ENCODE measurements at places on chromosomes 5 and 9. TPM values are rescaled to one million over a fixed set of nuclear protein-coding genes. Genes with fewer than 3 reads are reported as not detected.

Gene ZBED3
- 6.5 TPM for total RNA-seq

GRCh38 chr9:135009794-135010585, 77.5 kb upstream of the OLFM1 start:
- DNase-seq, result peak; percentile 57

- no peak for DNase-seq
These were observed 178.0 kb downstream of the ESM1 start for GRCh38 chr5:54807421-54807820.

- no peak for DNase-seq
These were observed 64.7 kb downstream of the POU5F2 start for GRCh38 chr5:93676704-93677103.

GRCh38 chr5:60538426-60538825, 161.5 kb downstream of the DEPDC1B start:
- DNase-seq, result no peak

GRCh38 chr5:59732806-59733205, 160.7 kb downstream of the PDE4D start:
- DNase-seq, result no peak

DNA sequence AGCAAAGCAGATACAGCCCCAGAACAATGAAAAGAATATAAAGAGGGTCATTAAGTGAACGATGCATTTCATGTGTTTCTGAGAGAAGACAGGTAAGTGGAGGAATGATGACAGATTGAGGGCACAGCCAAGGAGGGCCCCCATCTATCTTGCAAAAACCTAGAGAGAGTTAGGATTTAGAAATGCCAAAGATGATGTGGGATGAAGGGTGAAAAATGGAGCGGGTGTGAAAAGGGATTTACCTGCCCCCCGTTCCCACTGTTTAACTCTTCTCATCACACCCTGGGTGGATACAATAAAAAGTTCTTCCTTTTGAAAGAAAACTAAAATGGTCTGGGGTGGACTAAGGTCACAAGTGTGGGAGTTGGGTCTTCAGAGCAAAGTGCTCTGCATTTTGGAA, 18.5 kb upstream of the PPP2R2B start:
- DNase-seq, result no peak

GRCh38 chr5:94709277-94709676, 90.8 kb downstream of the SLF1 start:
- no peak for DNase-seq

Gene TMEM252
- total RNA-seq, result not detected

DNA sequence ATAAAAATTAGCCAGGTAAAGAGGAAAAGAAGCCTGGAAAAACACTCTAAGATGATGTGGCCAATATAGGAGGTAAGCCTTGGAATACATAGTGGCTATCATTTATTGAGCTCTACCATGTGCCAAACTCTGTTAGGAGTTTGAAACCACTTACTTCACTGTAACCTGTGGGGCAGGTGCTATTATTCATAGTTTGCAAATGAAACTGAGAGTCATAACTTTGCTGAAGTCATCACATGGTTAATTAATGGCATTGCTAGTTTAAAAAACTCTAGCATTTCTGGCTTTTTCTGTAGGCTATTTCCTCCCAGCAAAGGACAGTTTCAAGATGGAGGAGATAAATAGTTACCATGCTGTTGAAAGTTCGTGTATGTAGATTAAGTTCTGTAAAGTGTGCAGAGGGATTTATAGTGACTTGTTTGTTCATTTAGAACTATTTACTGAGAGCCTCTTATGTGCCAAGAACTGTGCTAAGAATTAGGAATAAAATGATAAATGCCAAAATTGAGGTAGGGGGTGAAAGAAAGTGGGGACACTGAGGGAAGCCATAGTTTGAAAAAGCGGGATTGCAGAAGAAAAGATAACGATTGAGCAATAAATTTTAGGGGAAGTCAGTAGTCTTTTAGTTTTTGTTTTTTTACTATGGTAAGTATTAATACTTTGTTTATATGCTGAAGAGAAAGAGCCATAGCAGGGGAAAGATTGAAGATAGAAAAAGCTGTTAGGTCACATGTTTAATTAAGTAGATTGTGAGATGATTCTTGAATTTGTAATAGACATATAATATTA, 57.2 kb downstream of the WDR70 start:
- DNase-seq, result no peak

DNA sequence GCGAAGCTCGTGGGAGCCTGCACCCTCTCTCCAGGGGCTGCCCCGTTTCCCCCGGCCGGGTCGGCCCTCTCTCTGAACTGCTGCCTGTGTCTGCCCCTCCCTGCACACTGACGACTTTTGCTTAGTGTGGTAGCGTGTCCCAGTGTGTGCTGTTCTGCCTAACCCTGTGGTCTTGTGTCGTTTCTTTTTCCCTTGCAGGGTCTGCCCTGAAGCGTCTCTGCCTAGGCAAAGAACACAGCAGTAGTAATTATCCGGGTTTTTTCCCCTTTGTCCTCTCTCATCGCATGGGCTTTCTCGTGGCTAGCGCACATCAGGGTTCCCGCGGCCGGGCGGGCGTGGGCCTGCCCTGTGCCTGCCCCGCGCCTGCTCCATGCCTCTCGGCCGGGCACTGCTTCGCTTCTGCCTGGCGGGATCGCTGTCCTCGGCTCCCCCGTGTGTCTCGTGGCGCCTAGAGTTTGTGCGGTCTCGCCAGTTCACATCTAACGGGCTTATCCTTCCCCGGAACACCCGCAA, 122.7 kb downstream of the WNK2 start:
- no peak for DNase-seq

GRCh38 chr9:84485539-84485938, 145.0 kb upstream of the SLC28A3 start:
- DNase-seq, result no peak

DNA sequence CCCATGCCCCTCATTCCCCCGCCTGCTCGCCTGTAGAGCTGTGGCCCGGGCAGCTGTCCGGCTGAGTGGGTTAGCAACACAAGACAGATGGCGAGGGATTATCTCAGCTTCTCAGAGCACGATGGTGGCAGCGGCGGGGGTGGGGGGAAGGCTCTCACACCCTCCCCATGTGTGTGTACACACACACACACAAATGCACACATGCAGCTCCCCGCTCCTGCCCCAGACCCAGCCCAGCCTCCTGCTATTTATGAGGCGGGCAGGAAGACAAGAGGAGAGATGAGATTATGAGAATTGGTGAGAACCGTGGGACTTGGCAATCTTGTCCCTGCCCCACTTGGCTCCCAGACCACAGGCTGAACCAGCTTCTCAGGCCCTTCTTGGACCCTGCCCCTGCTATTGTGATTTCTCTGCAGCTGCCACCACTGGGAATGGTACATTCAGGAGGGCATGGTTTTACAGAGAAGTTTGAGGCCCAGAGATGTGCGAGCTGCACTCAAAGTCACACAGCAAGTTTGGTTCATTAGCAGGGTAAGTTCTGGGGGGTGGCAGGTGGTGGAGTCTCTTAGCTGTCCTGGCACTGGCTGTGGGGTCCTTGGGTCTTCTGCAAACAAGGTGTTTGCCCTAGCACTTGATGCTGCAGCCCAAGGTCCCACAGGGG, 51.0 kb upstream of the PSD2 start:
- no peak for DNase-seq

DNA sequence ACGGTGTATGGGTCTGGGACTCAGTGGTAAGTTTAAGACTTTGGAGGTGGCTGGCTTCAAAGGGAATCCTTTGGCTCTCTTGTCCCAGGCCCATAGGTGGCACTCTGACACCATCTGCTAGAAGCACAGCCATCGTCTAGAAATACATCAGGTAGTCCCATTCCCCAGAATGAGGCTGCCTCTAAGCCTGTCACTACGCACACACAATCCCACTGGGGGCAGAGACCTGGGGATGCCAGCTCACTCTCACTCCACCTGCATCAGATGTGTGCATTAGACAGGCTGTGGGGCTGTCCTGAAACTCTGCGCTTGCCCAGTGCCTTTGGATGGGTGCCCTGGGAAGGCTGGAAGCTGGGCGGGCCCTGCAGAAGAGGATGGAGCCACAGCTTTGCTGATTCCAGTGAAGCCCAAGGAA, 127.5 kb upstream of the PANK3 start:
- no peak for DNase-seq

DNA sequence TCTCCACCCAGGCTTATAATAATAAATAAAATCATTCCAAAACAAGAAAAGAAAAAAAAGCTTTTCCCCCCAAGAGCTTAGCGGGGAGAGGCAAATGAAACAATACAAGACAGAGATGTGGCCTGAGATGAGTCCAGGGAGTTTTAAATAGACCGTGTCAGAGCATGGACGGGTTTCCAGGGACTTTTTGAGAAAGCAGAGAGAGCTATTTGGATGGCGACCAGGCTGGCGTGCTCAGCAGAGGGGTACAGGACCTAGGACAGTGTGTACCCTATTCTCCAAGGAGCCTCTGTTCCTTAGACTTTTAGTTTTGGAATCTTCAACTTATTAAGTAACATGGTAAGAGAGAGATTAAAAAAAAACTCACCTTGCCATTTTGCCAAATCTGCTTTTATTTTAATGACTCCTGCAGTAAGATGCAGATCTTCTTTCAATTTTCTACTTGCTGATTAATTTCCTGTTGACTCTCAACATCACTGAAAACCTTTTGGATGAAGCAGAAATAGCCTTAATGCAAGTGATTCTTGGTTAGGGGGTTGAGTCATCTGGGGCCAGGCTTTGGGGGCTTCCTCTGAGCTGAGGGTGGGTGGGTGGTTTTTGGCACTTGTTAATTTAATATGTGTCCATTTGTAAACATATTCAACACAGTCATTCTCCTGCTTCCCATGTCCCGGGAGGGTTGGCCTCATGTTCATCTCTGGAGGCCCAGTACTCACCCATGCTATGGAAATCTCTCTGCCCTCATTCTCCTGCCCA, 49.6 kb upstream of the OSMR start:
- peak; percentile 78 for DNase-seq

- no peak for DNase-seq
These were observed 459.7 kb downstream of the EBF1 start for GRCh38 chr5:158639881-158640592.

DNA sequence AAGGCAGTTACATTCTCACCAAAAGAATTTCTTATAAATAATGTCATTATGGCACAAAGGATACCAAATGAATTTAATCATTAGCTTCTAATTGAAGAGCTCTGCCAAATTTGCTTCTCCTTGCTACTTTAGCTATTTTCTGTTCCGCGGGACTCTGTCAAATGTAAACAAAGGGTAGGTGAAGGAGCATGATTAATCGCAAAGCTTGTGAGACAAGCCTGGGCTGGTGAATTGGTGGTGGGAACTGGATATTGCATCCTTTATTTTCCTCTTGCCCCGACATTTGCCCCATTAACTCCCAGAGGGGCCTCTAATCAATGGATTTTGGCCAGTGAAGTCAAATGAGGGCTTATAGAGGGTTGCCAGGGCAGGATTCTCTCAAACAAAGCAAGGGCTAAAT, 234.2 kb upstream of the RFX3 start:
- DNase-seq, result no peak

DNA sequence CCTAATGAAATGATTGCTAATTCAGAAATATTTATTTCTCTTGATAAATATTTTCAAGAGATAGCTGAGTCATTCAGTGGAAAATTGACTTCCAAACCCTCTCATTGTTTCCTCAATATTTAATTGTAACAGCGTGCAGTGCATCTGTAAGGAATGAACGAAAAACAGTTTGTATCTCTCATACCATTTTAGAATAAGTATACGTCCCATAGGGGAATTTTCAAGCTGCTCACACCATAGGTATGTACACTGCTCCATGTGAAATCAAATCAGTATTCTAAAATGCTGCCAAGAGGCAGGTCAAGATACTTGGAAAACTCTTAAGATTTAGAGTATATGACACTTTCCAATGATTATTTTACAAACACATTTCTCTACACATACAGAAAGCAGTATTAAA, 202.2 kb downstream of the ARL15 start:
- no peak for DNase-seq

Gene SH3TC2
- total RNA-seq, result 14.6 TPM

- DNase-seq, result no peak
These were observed 108.3 kb downstream of the EPB41L4A start for GRCh38 chr5:112310746-112311145.

GRCh38 chr9:126875756-126876510, 15.5 kb downstream of the ZBTB34 start:
- DNase-seq, result no peak

DNA sequence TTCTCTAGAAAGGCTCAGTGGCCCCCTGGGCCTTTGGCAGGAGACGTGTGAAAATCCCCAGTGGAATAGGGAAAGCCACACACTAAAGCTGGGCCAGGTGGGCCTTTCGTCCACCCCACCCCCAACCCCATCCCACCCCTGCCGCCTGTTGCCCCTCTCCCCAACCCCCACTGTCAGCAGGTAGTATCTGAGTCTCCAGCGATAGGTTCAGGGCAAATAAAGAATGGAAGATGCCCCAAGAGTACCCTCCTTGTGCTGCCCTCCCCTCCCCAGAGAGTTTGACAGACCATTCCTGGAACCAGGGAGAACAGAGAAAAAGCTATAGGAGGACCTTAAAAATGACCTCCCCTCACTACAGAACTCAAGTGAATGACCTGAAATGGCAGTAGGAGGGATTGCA, 36.7 kb upstream of the UBE2D2 start:
- no peak for DNase-seq

DNA sequence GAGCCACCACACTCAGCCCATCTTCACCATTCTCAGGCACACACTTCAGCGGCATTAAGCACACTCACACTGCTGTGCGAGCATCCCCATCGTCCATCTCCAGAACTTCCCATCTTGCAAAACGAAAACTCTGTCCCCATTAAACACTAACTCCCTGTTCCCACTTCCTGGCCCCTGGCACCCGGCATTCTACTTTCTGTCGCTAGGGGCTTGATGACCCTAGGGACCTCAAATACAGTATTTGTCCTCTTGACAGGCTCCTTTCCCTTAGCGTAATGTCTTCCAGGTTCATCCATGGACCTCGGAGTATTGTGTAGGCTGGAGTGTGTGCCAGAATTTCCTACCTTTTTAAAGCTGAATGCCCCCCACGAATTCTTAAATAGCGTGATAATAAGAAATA, 14.7 kb upstream of the UBAC1 start:
- DNase-seq, result no peak

DNA sequence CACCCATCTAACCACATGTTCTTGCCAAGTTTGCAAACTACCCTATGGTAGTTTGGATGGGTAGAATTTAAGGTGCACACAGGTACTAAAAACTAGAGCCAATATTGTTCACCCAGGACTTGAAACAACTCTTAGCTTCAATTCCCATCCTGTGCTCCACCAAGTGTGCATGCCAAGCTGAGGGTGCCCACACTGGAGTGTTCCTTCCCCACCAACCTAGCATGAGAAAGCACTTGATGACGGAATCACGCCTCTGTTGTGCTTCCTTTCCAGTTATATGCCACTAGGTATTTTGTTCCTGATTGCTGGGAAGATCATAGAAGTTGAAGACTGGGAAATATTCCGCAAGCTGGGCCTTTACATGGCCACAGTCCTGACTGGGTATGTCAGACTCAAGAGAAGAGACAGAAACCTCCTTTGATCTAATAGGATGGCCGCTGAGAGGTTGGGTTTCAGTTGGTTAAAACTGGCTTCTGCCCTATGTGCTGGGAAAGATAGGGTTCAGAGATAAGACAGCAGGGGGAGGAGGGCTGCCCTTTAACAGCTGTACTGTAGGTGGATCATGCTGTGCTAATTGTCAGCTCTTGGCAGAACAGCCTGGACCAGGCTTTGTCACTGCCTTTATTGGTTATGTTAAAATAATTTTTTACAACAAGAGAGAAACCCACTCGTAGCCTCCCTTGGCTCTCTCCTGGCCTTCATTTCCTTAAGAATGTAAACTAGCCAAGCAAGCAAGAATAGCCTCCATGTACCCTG, 83.5 kb downstream of the SLC1A1 start:
- DNase-seq, result no peak

- no peak for DNase-seq
These were observed 18.7 kb upstream of the GRPEL2 start for GRCh38 chr5:149326611-149327010.

GRCh38 chr5:6362846-6363245, 15.5 kb downstream of the MED10 start:
- DNase-seq, result no peak
